ENCODE measurements at places on chromosomes 16 and 17.

- DNase-seq = no peak
Observed at GRCh38 chr17:66542129-66542966, 239.9 kb downstream of the PRKCA start.

GRCh38 chr17:33038740-33039139 lies 47.1 kb downstream of the SPACA3 start:
- peak; percentile 16 for DNase-seq

DNA sequence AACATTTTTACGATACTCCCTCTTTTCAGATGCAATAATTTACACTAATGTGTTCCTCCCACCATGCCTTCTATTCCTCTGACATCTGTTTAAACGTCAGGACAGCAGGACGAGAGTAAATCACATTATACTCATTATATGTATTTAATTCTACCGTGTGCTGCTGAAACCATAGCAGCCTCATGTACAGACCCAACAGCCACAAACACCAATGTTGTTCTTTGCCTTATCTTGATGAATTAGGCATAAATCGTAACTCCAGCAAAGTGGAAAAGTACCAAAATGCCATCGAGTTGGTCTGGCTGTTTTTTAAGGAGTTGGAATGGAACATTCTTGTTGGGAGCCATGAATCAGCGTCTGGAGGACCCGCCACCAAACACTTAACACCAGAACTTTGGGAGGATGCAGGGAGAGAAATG lies 82.9 kb upstream of the FOXF1 start:
- DNase-seq = no peak

DNA sequence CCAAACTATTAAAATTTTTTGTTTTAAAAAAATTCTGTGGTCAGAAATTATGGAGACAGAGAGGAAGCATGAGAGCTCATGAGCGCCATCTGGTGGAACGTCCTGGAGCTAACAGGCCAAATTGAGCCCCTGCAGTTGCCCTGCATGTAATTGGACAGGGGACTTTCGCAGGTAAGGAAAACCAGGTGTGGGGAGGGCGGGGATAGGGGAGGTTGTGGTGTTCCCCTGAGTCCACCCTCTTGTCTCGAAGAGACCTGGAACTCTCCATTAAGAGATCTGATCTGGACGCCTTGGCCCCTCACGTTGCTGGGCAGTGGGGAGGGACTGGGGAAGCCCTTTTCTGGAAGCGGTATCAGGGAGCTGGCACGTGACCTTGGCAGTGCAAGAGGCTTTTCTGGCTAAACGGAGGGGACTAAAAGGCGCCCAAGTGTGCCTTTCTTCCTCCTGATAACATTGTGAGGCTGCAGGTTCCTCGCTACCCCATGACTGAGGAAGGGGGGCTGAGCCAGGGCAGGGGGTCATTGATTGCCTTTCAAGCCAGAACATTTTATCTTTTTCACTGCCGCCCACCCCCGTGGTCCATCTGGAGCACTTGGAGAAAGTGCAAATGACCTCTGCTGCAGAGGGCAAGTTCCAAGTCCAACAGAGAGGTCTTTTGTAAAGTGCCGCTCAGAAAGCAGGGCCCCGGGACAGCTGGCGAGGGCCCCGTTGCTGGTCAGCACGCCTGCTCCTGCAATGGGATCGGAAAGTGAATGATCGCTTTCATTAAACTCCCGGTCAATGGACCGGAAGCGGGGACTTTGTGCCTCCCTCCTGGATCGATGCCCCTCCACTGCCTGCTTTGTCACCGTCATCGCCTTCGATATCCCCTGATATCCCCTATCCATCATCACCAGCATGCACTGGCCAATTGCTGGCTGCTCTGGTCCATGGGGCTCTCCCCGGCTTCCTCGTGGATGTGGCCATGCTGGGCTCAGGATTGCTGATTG lies 18.4 kb downstream of the PDILT start:
- DNase-seq = peak; percentile 75

GRCh38 chr17:44572801-44573200 lies 15.5 kb downstream of the FZD2 start:
- no peak for DNase-seq

DNA sequence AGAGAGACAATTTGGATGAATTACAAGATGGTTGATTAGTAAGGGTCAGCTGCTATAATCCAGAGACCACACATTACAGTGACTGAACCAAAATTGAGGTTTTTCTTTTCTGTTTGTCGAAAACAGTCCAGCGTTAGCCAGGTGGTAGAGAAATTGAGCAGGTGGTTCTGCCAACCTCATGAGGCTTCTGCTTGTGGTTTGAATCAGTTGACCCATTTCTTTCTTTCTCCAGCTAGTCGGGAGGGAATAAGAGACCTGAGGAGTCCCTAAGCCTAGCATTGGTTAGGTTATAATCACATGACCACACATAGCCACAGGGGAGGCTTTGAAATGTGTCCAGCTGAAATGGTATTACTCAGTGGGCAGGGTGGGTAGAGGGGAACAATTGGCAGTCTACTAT lies 504.6 kb downstream of the HS3ST4 start:
- DNase-seq = no peak

DNA sequence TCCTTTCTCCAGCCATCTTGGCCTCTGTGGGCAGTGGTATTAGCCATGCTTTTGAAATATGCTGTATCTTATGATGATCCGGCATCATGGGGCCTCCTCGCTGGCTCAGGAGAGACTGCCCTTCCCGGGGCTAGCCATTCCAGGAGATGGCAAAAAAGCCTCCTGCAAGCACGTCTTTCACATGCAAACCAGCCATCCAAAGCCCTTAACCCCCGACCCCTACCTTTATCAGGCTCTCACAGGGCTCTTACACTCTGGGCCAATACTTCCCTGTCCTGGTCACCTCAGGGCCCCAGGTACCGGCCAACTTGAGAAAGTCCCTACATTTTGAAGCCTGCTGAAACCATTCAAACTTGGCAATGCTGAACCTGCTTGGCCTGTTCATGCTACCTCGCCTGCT lies 36.4 kb downstream of the MYH13 start:
- DNase-seq = no peak

DNA sequence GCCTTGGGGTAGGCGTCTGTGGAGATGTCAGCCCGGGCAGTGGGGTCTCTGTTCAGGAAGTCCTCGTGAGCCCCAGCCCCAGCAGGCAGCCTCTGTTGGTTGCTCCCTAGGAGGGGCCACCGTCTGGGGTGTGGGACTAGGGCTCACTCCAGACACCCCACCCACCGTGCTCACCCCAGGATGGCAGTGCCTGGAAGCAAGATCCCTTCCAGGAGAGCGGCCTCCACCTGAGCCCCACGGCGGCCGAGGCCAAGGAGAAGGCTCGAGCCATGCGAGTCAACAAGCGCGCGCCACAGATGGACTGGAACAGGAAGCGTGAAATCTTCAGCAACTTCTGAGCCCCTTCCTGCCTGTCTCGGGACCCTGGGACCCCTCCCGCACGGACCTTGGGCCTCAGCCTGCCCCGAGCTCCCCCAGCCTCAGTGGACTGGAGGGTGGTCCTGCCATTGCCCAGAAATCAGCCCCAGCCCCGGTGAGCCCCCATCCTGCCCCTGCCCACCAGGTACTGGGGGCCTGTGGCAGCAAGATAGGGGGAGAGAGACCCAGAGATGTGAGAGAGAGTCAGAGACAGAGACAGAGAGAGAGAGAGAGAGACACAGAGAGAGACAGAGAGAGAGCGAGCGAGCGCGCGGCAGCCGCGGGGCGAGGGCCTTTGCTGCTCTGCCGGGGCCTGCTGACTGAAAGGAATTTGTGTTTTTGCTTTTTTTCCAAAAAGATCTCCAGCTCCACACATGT lies 9.8 kb downstream of the NTHL1 start:
- no peak for DNase-seq

DNA sequence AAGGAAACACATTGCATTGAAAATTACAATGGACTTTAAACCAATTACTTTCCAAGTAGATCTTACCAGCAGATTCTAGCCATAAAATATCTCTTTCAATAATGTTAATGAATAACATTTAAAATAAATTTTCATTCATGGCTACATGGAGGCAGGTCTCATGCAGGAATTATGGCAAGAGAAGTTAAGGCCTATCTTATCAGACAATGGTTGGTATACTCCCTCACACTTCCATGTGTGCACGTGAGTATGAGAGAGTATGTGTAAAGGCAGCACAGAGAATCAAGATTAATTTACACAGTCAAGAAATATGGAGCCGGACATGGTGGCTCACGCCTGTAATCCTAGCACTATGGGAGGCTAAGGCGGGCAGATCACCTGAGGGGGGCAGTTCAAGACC lies 76.5 kb downstream of the HELZ start:
- no peak for DNase-seq

DNA sequence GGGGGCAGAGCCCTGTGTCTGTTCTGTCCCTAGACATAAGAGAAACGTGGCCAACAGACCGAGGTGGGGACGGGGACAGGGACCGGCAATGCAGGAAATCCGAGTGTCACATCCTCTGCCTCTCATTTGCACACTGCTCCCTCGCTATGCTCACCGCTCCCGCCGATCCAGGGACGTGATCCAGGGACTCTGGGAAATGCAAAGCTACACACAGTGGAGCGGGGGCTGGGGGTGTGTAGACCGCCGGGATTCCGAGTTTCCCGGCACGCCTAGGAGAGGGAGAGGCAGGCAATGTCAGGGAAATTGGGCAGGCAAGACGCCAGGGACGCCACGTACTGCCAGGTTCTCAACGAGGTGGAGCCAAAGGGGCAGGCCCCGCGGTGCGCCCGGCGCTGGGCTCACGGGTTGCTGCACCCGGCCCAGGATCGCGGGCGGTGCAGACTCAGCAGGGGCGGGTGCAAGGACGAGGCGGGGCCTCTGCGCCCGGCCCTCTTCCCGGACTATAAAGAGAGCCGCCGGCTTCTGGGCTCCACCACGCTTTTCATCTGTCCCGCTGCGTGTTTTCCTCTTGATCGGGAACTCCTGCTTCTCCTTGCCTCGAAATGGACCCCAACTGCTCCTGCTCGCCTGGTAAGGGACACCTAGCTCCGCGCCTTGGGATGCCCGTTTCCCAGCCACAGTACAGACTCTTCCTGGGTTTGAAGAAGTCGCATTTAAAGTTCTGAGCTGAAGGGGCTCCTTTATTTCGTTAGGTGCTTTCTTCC lies at the start of gene MT1X:
Gene MT1X, plus strand, starts transcription at position 532 of the 764 bp plus-strand sequence. Its CDS starts 71 bp downstream, at position 603.
- DNase-seq = peak; percentile 84

GRCh38 chr16:22370038-22370820 lies 4.2 kb downstream of the CDR2 start:
- DNase-seq = no peak

- DNase-seq = no peak
Observed at GRCh38 chr17:30290696-30291542, 825 bp downstream of the BLMH start.

- DNase-seq = no peak
Observed at GRCh38 chr16:89122322-89122851, 28.7 kb downstream of the ACSF3 start.

- peak; percentile 52 for DNase-seq
Observed at GRCh38 chr17:57810721-57811637, 38.9 kb downstream of the MRPS23 start.

DNA sequence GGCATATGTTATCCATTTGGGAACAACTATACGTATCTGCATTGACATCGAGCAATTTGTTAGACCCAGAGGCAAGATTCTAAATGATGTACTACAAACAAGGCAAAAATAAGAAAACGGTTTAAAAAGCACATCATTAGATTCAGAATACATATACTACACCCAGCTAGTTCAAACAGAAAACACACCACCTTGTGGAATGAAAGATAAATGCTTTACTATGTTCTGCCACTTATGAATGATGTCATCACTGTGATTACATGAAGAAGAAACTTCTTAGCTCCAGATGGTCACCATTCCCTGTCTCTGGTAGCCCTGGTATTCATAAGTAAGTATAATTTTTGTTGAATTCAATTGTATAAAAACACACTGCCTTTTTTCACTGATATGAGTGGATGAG lies 7.8 kb downstream of the NACA2 start:
- no peak for DNase-seq

GRCh38 chr17:38898812-38899348 lies 26.5 kb upstream of the LASP1NB start:
- no peak for DNase-seq

DNA sequence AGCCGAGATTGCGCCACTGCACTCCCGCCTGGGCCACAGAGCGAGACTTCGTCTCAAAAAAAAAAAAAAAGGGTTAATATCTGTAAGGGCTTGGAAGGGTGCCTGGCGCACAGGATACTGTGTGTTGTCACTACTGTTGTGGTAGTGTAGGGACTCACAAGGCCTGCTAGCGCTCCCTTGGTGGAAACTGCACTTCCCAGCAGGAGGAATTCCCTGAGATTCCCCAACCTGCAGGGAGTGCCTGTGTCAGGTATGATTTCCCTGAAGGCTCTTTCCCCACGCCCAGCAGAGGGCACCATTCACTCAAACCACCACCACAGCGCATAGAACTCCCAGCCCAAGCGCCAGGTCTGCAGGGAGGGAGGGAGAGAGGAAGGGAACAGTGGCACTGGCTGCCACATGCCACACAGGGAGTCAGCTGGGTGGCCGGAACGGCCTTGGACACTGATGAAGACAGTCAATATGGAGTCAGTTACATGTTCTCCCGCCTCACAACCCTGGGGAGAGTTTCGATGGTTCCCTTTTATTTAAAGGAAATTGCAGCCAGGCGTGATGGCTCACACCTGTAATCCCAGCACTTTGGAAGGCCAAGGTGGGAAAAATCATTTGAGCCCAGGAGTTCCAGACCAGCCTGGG lies 32.7 kb upstream of the CDH1 start:
- peak; percentile 85 for DNase-seq

- DNase-seq = no peak
Observed at GRCh38 chr17:19470530-19471261, 59.7 kb downstream of the RNF112 start.

- no peak for DNase-seq
Observed at GRCh38 chr17:76869496-76870376, 1.5 kb downstream of the MGAT5B start.

- no peak for DNase-seq
Observed at GRCh38 chr17:61411261-61412142, 11.9 kb downstream of the TBX2 start.

DNA sequence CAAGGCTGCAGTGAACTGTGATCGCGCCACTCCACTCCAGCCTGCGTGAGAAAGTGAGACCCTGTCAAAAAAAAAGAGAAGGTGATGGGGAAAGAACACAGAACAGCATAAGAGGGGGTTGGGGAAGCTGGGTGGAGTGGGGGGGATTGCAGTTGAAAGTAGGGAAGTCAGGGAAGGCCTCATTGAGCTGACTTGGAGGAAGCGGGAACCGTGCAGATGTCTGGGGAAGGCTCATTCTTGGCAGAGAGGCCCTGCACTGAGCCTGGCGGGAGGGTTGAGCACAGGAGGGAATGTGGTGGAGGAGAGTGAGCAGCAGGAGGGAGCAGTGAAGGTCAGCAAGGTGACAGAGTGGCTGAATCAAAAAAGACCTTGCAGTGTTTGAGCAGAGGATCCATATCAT lies 26.9 kb downstream of the IL4R start:
- no peak for DNase-seq

- DNase-seq = no peak
Observed at GRCh38 chr17:58337600-58338453, 9.2 kb upstream of the TSPOAP1 start.

- no peak for DNase-seq
Observed at GRCh38 chr17:49618028-49618611, 42.4 kb downstream of the NXPH3 start.

GRCh38 chr17:78763561-78763960 lies 18.5 kb downstream of the CYTH1 start:
- DNase-seq = no peak

GRCh38 chr16:79714440-79714839 lies 113.9 kb upstream of the MAF start:
- no peak for DNase-seq

- no peak for DNase-seq
Observed at GRCh38 chr17:64387545-64388171, 3.0 kb downstream of the PECAM1 start.
